ENCODE measurements at places on chromosomes 3 and 15. TPM values are rescaled to one million over a fixed set of nuclear protein-coding genes. Genes with fewer than 3 reads are reported as not detected.

GRCh38 chr15:100687582-100688141 lies 85.3 kb downstream of the ASB7 start:
- no peak overlapping the region for H3K27ac ChIP-seq
- no peak overlapping the region for H3K4me3 ChIP-seq
- H3K36me3 ChIP-seq = no peaks in the 10 kb centered on the region
- no peak for DNase-seq

DNA sequence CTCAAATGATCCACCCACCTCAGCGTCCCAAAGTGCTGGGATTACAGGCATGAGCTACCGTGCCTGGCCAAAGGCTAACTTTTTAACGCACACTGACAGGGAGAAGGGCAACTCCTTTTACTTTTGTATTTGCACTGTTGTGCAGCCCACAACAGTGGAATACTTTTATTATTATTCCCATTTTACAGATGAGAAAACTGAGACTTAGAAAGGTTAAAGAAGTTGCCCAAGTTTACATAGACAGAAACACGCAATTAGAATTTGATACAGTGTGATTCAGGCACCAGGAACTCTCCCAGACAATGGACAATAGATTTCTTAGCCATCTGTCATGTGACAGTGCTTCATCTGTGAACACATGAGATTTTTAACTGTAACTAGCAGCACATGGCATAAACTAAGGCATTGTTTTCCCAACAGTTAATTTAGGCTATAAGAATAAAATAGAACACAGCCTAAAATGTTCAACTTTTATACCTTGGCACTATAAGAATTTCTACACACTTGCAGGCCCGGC lies 18.8 kb downstream of the STAG1 start:
- H3K27ac ChIP-seq = no peak overlapping the region
- no peak overlapping the region for H3K4me3 ChIP-seq
- H3K36me3 ChIP-seq = no peaks in the 10 kb centered on the region
- DNase-seq = no peak
- H3K4me1 ChIP-seq = no peaks in the 10 kb centered on the region

- no peaks in the 10 kb centered on the region for H3K4me1 ChIP-seq
- H3K4me3 ChIP-seq = no peak overlapping the region
- H3K27ac ChIP-seq = no peak overlapping the region
These were observed 101.5 kb upstream of the PPP2R3A start for GRCh38 chr3:135864060-135864459.

GRCh38 chr3:195761123-195761566 lies 40.4 kb downstream of the MUC20 start:
- no peak overlapping the region for H3K4me3 ChIP-seq
- H3K27ac ChIP-seq = no peak overlapping the region
- no peaks in the 10 kb centered on the region for H3K4me1 ChIP-seq
- DNase-seq = peak; percentile 30

DNA sequence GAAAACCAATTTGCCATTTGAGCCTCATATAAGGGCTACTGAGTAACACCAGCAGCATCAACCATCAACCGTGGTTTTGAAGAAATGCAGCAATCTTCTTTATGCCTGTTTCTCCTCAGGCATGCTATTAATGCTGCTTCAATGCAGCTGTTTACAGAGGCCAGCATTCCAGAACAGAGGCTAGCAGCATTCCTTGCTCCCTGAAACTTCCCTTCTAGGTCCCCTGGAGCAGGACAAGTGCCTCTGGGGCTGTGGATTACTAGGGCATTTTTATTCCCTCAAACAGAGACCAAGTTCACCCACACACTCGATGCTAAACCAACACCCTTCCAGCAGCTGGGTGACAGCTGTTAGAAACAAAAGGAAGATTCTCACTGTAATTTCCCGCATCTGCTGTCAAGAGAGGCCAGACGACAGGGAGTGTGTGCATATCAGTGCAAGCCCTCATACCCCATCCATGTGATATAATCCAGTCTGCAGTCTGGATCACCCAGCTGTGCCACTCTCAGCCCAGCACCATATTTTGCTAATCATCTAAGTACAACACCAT lies 57.5 kb downstream of the HOMER2 start:
- H3K4me3 ChIP-seq = no peak overlapping the region
- peak; percentile 67 for DNase-seq
- no peak overlapping the region for H3K27ac ChIP-seq
- H3K36me3 ChIP-seq = no peaks in the 10 kb centered on the region

- DNase-seq = no peak
- no peaks in the 10 kb centered on the region for H3K4me1 ChIP-seq
- no peaks in the 10 kb centered on the region for H3K36me3 ChIP-seq
These were observed 500.4 kb upstream of the CDIN1 start for GRCh38 chr15:36079021-36079420.

DNA sequence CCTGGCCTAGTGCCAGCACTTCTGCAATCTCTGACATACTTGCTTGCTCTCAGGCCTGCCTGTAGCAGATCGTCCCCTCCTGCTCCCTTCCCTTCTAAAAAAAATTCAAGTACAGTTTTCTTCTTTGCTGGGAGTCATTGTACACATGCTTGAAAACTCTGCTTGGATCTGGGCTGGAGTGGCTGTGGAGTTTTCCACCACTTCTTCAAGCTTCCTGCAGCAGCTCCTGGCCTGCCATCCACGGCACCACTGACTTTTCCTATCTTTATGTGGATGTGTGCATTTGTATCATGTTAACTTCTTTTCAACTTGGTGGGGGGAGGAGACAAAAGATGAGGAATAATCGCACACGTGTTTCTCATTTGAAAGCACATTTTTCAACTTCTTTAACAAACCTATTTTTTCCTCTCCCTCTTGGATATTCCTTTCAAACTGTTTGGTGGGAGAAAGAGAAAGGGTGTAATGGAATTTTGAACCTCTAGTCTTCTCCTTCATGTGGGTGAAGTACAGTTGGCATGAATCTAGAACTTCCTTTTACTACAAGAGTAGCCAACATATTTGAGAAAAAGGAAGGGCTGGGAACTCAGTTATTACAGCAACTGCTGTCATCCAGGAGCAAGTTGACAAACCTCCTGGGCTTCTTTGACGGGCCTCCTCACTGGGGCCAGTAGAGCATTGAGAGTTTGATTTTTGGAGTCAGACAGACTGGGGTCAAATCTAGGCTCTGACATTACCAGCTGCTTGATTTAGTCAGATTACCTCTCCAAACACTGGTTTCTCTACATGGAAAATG lies 61.2 kb upstream of the LRTM1 start:
- H3K4me3 ChIP-seq = no peak overlapping the region
- no peaks in the 10 kb centered on the region for H3K36me3 ChIP-seq
- H3K27me3 ChIP-seq = no peaks in the 10 kb centered on the region
- peaks cover 14% of the 10 kb centered on the region for H3K4me1 ChIP-seq
- DNase-seq = no peak

DNA sequence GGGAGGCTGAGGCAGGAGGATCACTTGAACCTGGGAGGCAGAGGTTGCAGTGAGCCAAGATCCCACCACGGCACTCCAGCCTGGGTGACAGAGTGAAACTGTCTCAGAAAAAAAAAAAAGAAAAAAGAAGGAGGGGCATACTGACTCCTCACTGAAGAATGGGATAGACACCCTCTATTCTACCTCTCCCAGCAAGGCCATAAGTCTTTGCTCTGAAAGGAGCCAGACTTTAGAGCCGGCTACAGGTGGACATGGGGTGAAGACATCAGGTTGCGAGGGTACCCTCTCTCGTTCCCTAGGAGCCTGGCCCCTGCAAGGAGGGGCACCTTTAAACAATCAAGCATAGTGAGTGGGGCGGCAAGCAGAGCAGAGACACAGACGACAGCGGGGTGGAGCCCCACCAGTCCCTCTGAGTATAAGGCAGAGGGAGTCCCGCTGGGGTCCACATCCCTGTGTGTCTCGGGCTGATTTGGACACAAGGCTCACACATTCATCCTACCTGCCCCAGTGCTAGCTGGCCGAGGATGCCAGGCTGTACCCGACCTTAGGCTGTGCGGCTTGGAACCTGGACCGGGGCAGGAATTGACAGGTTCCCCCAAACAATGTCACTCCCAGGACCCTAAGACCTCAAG lies 1.1 kb downstream of the GRAMD2A start:
- no peaks in the 10 kb centered on the region for H3K4me1 ChIP-seq
- H3K27ac ChIP-seq = no peak overlapping the region
- peaks cover 32% of the 10 kb centered on the region for H3K36me3 ChIP-seq
- H3K4me3 ChIP-seq = peak overlapping the region; percentile 69
- H3K27me3 ChIP-seq = peaks cover 9% of the 10 kb centered on the region
- DNase-seq = no peak

GRCh38 chr15:87902772-87903426 lies 353.6 kb downstream of the NTRK3 start:
- no peaks in the 10 kb centered on the region for H3K36me3 ChIP-seq
- peaks cover 8% of the 10 kb centered on the region for H3K27me3 ChIP-seq
- H3K4me1 ChIP-seq = no peaks in the 10 kb centered on the region
- H3K4me3 ChIP-seq = no peak overlapping the region

GRCh38 chr15:75712668-75713337 lies at the start of gene CSPG4:
Gene CSPG4 (minus strand): TSS chr15:75712848. CDS start chr15:75712755, 93 bp downstream.
- peaks cover 6% of the 10 kb centered on the region for H3K4me1 ChIP-seq
- DNase-seq = peak; percentile 84
- no peaks in the 10 kb centered on the region for H3K36me3 ChIP-seq

GRCh38 chr3:105062853-105063252 lies 303.9 kb upstream of the ALCAM start:
- no peak overlapping the region for H3K4me3 ChIP-seq
- no peak overlapping the region for H3K27ac ChIP-seq
- H3K27me3 ChIP-seq = no peaks in the 10 kb centered on the region
- H3K36me3 ChIP-seq = no peaks in the 10 kb centered on the region

DNA sequence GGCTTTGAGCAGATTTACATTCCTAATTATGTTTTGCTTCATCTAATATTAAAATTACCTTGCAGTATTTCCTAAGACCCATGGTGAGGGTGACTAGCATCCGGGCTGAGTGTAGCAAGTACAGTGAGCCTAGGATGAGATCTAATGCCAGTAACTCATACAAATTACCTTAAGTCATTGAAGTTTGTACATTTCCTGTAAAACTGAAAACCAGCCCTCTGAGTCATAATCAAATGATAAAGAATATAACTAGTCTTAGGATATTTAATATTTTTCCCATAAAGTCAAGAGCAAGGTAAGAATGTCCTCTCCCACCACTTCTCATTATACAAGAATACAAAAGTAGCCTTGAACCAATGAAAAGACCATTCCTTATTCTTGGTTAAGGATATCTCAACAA lies 54.8 kb upstream of the CHRM5 start:
- H3K36me3 ChIP-seq = no peaks in the 10 kb centered on the region
- peaks cover 18% of the 10 kb centered on the region for H3K4me1 ChIP-seq
- no peak overlapping the region for H3K27ac ChIP-seq
- no peak for DNase-seq
- H3K27me3 ChIP-seq = no peaks in the 10 kb centered on the region
- H3K4me3 ChIP-seq = no peak overlapping the region

GRCh38 chr15:22939652-22940061 lies 40.5 kb downstream of the CYFIP1 start:
- H3K27me3 ChIP-seq = no peaks in the 10 kb centered on the region
- no peak for DNase-seq
- H3K27ac ChIP-seq = no peak overlapping the region
- no peak overlapping the region for H3K4me3 ChIP-seq
- H3K36me3 ChIP-seq = peaks cover 81% of the 10 kb centered on the region

DNA sequence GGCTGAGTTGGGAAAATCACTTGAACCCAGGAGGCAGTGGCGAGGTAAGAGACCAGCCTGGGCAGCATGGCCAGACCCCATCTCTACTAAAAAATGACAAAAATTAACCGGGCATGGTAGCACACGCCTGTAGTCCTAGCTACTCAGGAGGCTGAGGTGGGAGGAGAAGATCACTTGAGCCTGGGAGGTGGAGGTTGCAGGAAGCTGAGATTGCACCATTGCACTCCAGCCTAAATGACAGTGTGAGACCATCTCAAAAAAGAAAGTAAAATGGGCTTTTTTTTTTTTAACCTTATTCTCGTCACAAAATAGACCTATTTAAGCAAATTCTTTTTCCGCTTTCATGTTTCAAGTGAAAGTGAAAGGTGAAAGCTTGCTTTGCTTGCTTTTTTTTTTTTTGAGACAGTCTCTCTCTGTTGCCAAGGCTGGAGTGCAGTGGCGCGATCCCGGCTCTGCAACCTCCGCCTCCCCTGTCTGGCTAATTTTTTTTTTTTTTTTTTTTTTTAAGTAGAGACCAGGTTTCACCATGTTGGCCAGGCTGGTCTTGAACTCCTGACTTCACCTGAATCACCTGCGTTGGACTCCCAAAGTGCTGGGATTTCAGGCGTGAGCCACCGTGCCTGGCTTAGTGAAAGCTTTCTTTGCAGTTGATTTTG lies 3.6 kb downstream of the PDIA3 start:
- H3K27ac ChIP-seq = no peak overlapping the region
- no peaks in the 10 kb centered on the region for H3K27me3 ChIP-seq
- H3K4me1 ChIP-seq = no peaks in the 10 kb centered on the region
- peak overlapping the region; percentile 35 for H3K4me3 ChIP-seq

- H3K27ac ChIP-seq = no peak overlapping the region
- H3K27me3 ChIP-seq = peaks cover under 1% of the 10 kb centered on the region
- no peaks in the 10 kb centered on the region for H3K36me3 ChIP-seq
- H3K4me1 ChIP-seq = no peaks in the 10 kb centered on the region
- H3K4me3 ChIP-seq = no peak overlapping the region
These were observed 99.9 kb downstream of the CD47 start for GRCh38 chr3:107990926-107991325.

GRCh38 chr3:59873576-59874230 lies 823.9 kb upstream of the CFAP20DC start:
- no peak overlapping the region for H3K27ac ChIP-seq
- no peaks in the 10 kb centered on the region for H3K27me3 ChIP-seq
- H3K4me1 ChIP-seq = peaks cover 4% of the 10 kb centered on the region
- H3K36me3 ChIP-seq = no peaks in the 10 kb centered on the region
- no peak for DNase-seq
- no peak overlapping the region for H3K4me3 ChIP-seq

DNA sequence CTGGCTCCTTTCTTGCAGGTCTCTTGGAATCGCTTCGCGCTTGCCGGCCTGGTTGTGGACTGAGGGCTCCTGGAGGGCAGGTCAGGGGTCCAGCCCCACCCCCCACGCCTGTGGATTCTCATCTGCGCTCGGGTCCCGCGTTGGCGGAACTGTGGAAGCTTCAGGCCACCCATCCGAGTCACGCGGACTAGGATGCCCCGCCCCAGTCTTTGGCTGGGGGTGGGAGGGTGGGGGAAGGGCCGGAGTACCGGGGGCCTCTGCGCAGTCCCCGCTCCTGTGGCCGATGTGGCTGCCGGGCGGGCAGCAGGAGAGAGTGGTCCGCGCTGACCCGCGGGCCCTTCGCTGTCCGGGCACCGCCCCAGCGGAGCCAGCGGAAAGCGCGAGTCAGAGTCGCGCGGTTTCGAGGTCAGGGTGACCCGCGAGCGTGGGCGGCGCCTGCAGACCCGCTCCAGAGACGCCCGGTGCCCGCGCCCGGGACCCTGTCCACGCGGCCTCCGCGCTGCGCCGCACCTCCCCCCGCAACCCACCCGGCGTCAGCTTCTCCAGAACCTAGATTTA lies 114.2 kb downstream of the KLF13 start:
- DNase-seq = peak; percentile 66
- no peaks in the 10 kb centered on the region for H3K4me1 ChIP-seq
- H3K36me3 ChIP-seq = no peaks in the 10 kb centered on the region
- no peak overlapping the region for H3K4me3 ChIP-seq
- H3K27me3 ChIP-seq = peaks cover 21% of the 10 kb centered on the region
- no peak overlapping the region for H3K27ac ChIP-seq

- H3K27me3 ChIP-seq = no peaks in the 10 kb centered on the region
- DNase-seq = peak; percentile 94
- peak overlapping the region; percentile 89 for H3K4me3 ChIP-seq
- H3K4me1 ChIP-seq = peaks cover 30% of the 10 kb centered on the region
- H3K36me3 ChIP-seq = peaks cover 10% of the 10 kb centered on the region
- no peak overlapping the region for H3K27ac ChIP-seq
These were observed 1.2 kb downstream of the RAB43 start for GRCh38 chr3:129120254-129121004.

THRB gene
- total RNA-seq = 0.50 TPM

SCN5A gene
- total RNA-seq = 4.8 TPM

PLCH1 gene
- 12.0 TPM for total RNA-seq

ZBTB11 gene
- total RNA-seq = 20.9 TPM

THAP10 gene
- 6.1 TPM for total RNA-seq

LDHAL6B gene
- not detected for total RNA-seq

SPPL2A gene
- 78.7 TPM for total RNA-seq

MUSTN1 gene
- 1.1 TPM for total RNA-seq

Data from endodermal cell (in vitro differentiated cells).